ENCODE measurements at places on chromosomes 1 and 21.

- no peak for DNase-seq
Observed at GRCh38 chr1:12622506-12622905, 4.5 kb upstream of the DHRS3 start.

DNA sequence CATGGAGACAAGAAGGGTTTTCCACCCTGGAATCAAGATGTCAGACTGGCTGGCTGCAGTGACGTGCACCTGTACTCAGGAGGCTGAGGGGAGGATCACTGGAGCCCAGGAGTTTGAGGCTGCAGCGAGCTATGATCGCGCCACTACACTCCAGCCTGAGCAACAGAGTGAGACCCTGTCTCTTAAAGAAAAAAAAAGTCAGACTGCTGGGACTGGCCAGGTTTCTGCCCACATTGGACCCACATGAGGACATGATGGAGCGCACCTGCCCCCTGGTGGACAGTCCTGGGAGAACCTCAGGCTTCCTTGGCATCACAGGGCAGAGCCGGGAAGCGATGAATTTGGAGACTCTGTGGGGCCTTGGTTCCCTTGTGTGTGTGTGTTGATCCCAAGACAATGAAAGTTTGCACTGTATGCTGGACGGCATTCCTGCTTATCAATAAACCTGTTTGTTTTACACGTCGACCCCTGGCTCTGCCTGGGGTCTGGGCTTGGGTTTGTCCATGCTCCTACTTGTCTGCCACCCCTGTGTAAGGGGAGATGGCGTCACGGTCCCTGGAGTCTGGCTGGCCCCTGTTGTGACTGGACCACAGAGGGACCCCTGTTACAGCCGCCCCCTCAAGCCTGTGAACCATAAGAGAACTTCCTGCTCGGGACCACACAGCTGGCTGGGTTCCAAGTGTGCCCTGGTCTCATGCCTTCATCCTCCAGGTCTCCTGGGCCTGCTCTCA, 20.9 kb upstream of the VPS13D start:
- peak; percentile 65 for DNase-seq

GRCh38 chr1:19390901-19391595, 78.9 kb downstream of the SLC66A1 start:
- peak; percentile 46 for DNase-seq

DNA sequence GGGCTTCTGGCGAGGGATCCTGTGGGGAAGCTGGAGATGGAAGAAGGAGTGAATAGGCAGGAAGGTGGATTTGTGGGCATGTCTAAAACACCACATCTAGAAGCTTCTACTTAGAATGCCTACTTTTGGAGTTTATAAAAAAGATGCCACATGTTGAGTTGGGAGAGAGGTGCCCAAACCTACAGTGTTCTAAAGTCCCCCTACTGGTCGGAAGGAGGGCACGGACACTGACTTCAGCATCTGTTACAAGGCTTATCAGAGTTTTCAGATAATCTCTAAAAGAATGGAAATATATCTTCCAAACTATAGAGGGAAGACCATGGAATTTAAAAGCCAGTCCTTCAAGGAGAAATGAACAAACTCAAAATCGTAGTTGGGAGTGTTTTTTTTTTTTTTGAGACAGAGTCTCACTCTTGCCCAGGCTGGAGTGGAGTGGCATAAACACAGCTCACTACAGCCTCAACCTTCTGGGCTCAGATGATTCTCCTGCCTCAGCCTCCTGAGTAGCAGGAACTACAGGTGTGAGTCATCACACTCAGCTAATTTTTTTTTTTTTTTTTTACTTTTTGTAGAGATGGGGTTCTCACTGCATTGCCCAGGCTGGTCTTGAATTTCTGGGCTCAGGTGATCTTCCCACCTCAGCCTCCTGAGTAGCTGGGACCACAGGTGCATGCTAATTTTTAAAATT, 14.8 kb downstream of the IBA57 start:
- DNase-seq = no peak

DNA sequence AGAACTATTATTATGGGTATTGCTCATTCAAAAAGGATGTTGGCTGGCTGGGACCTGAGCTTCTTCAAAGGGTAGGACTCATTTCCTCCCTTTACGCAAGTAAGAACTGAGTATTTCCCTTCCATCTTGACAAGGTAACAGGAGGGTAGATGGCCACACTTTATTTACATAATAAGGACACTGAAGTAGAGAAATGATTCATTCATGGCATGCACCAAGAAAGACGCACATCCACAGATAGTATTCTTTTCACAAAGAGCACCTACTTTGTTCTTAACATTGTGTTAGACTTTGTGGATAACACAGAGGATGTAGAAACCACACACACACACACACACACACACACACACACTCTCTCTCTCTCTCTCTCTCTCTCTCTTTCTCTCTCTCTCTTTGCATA, 82.9 kb downstream of the FAM78B start:
- no peak for DNase-seq

GRCh38 chr1:7379441-7379971, 391.6 kb upstream of the VAMP3 start:
- no peak for DNase-seq

DNA sequence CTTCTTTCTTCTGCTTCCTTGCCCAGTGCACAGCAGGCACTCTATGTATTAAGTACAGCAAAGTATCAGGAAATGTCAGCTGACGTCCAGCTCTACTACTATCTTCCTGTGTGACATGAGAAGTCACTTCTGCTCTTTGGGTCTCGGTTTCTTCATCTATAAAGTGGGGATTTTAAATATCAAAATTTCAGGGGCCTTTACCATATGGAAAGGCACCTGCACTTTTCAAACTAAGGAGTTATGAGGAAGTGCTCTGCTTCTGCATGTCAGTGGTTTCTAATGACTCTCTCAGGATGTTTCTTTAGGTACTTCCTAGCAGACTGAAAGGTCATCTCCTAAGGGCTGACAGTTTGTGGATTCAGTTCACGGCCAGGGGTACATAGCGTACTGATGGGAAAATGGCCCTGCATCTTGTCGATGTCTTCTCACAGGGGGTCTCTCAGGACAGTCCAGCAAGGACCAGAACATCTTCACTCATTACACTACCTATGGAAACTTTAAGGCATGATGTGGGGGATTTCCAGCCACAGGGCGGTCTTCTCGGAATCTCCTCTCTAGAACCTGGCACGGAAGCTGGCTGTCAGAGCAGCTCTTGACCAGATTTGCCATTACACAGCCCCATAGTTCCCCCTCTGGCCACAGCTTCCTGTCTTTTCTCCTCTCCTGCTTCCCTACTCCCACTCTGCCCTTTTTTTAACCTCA, 42.0 kb upstream of the MTF1 start:
- no peak for DNase-seq

DNA sequence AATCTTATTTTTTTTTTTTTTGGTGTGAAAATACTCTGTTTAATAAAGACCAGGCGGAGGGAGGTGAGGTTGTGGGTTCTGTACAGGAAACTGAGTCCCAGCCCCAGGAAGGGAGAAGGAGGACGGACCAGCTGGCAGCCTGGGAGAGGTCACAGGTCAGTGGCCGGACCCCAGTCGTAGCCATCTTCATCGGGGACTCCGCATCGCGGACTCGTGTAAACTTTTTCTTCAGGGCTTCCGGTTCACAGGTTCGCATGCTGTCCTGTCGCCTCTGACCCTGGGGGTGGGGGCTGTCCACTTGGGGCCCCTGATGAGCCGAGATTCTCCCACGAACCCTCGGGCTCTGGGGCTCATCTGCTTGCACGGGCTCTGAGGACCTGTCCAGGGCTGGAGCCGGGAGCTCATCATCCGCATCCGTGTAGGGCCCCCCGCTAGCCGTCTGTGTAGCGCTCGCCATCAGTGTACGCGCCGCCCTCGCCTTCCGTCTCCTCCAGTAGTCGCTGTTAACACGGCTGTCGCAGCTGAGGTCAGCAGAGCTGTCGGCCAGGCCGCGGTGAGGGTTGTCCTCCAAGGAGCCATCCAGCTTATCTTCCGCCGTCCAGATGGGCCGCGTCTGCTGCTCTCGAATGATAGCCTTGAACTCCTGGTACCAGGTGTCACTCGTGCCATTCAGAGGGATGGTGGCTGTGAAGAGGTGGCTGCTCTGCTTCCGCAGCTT, 975.7 kb upstream of the PRMT6 start:
- no peak for DNase-seq

- DNase-seq = no peak
Observed at GRCh38 chr1:2428490-2428889, 16.1 kb upstream of the PEX10 start.

DNA sequence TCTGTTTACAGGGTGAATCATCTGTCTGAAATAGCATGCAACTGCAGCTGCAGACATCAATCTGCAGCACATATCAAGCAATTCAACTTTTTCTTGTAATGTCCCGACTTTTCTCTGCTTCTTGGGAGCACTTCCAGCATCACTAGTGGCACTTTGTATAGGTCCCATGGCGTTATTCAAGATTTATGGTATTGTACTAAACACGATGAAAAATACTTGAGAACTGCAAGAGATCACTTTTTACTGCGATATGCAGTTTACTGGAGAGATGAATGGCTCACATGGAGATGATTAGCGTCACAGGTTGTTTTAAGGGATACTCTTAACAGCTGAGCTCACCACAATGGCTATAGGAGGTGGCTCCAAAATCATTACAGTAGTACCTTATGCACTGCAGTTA, 7.2 kb upstream of the SCMH1 start:
- no peak for DNase-seq

- no peak for DNase-seq
Observed at GRCh38 chr1:63148825-63149645, 173.3 kb upstream of the FOXD3 start.

DNA sequence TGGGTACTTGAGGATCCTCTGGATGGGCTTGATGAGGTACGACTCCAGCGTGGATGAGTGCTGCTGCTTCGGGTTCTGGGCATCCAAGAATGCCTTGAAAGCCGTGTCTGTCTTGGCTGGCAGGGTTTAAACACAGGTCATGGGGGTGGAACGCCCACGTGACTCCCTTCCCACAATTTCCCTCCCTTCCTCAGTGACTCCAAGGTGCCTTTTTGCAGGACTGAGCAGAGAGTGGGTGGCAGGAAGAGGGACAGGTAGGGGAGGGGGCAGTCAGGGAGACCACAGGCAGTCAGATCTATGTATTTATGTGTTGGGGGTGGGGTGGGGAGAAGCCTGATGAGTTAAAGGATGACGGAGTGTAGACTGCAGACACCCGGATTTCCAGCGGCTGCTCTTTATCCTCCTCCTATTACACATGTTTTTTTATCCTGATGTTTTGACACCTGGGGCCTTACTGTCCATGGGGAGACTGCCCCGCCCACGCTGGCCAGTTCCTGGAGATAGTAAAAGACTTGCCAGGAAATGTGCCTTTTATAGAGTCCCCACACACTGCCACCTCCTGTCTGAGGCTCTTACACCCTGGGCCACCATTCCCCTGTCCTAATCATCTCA, 103.2 kb upstream of the KRTAP19-8 start:
- no peak for DNase-seq

GRCh38 chr21:34135330-34135729, 62.0 kb downstream of the MRPS6 start:
- no peak for DNase-seq
